ENCODE measurements at places on chromosomes 3 and 15. TPM values are rescaled to one million over a fixed set of nuclear protein-coding genes. Genes with fewer than 3 reads are reported as not detected.

EXOSC7 gene
- 67.3 TPM for total RNA-seq

RPS27L gene
- 675 TPM for total RNA-seq

PCLAF gene
- 14.7 TPM for total RNA-seq

UNC13C gene
- total RNA-seq, result not detected

RGMA gene
- 0.46 TPM for total RNA-seq

SLC38A3 gene
- total RNA-seq, result not detected

SERPINI2 gene
- total RNA-seq, result not detected

KBTBD13 gene
- not detected for total RNA-seq

PTH1R gene
- total RNA-seq, result 0.28 TPM

CACNA1D gene
- 0.14 TPM for total RNA-seq

ENTPD3 gene
- total RNA-seq, result 0.14 TPM

NANOGP8 gene
- not detected for total RNA-seq

CCR5 gene
- total RNA-seq, result not detected
